Activated naive CD8-positive, alpha-beta T cell treated with anti-CD3 and anti-CD28 coated beads, Interleukin-2, amount 10 ng/mL, durations not matched to agents 7 days and 5 days (primary cell): ENCODE measurements at places on chromosomes 6 and 20. TPM values are rescaled to one million over a fixed set of nuclear protein-coding genes. Genes with fewer than 3 reads are reported as not detected.
A peak's percentile ranks its signal among the peaks of the same experiment; 100 is the strongest.

Gene VSTM2L
- total RNA-seq = not detected

Gene NKX2-2
- not detected for total RNA-seq

Gene SUMO4
- total RNA-seq = 9.5 TPM

Gene TTPAL
- 16.4 TPM for total RNA-seq

Gene PRSS35
- 0.28 TPM for total RNA-seq

Gene RALY
- total RNA-seq = 188 TPM

Gene VPS52
- total RNA-seq = 76.0 TPM

Gene OXT
- 0.68 TPM for total RNA-seq

Gene EYA4
- not detected for total RNA-seq

- peaks cover 2% of the 10 kb centered on the region for H3K4me1 ChIP-seq
- H3K27ac ChIP-seq = no peak overlapping the region
- no peak overlapping the region for H3K4me3 ChIP-seq
Measured at GRCh38 chr6:150680510-150680909, 80.8 kb downstream of the PLEKHG1 start.

DNA sequence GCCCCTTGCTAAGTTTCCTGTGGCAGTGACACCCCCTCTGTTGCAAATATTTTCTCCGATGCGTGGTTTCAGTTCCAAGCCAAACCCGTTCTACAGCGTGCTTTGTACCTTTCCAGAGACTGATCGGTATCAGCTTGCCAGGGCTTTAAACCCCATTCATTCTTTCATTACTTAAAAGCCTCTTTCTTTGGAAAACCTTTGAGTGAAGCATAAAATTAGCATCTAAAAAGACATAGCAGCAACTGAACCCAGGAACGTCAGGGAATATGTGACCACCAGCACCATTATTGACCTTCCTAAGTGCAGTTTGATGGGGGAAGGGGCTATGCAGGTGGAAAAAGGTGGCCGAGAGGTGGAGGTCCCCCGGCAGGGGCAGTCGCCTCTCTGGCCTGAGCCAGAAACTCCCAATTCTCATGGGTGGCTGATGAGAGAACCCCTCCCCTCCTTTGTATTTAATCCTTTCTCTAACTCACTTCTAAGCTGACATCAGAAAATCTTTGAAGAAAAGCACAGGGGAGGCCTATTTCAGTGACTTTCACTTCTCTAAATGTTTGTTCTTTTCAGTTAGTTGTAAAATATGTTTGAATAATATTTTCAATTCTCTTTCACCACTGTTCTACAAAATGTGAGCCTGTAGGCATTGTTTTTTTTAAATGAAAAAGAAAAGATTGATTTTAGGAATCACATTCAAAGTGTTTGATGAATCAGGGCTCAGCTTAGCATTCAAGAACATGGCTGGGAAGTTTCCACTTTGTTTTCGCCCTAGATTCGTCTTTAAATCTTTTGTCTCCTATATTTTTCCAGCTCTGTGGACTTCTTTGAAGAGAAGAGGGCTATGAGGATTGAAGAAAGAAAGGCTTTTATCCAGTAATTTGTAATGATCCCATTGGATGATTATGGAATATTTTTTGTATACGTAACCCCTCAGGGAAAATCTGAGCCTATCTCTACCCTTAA lies 89.2 kb downstream of the RSPH3 start:
- no peak for DNase-seq
- H3K4me3 ChIP-seq = peak overlapping the region; percentile 57
- H3K36me3 ChIP-seq = peaks cover 4% of the 10 kb centered on the region
- no peak overlapping the region for H3K27ac ChIP-seq
- no peaks in the 10 kb centered on the region for H3K27me3 ChIP-seq

DNA sequence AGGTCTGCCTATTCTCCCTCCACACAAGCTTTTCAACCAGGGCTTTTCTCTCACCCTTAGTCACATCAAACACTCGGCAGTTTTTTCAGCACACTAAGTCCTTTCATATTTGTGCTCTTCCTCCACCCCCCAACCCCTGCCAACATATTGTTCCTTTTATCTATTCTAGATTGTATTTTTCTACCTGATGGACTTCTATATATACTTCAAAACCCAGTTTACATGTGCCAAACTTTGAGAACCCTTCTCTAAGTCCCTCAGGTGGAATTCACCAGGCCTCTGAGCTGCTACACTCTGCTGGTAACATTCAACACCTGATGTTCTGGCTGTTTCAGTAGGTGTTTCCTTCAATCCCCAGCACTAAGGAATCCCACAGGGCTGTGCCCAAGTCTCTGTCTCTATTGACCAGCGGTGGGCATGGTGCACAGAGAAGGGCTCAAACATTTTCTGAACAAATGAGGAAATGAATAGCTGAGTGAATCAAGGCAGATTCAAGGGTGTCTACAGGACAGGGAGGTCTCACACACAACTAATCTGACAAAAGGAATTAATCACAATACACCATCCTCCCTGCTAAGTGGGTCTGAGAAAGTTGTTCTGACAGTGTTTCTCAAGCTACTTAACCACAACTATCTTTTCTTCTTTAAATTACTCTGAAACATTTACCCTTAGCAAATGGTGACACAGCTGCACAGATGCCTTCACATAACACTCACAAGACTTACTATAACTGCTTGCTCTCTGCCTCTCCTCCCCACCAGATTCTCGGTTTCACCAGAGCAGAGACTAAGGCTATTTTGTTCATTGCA lies 166.5 kb downstream of the TSHZ2 start:
- no peaks in the 10 kb centered on the region for H3K36me3 ChIP-seq
- no peak for DNase-seq
- H3K4me1 ChIP-seq = peaks cover 2% of the 10 kb centered on the region
- H3K4me3 ChIP-seq = no peak overlapping the region

- no peak overlapping the region for H3K4me3 ChIP-seq
- no peak overlapping the region for H3K27ac ChIP-seq
- H3K36me3 ChIP-seq = no peaks in the 10 kb centered on the region
- no peak for DNase-seq
- peaks cover 15% of the 10 kb centered on the region for H3K27me3 ChIP-seq
Measured at GRCh38 chr6:145006914-145007313, 721.8 kb downstream of the UTRN start.

GRCh38 chr6:46113370-46113769 lies 16.4 kb upstream of the ENPP4 start:
- no peak overlapping the region for H3K4me3 ChIP-seq
- H3K27me3 ChIP-seq = no peaks in the 10 kb centered on the region
- DNase-seq = no peak
- no peak overlapping the region for H3K27ac ChIP-seq
- peaks cover 2% of the 10 kb centered on the region for H3K4me1 ChIP-seq

DNA sequence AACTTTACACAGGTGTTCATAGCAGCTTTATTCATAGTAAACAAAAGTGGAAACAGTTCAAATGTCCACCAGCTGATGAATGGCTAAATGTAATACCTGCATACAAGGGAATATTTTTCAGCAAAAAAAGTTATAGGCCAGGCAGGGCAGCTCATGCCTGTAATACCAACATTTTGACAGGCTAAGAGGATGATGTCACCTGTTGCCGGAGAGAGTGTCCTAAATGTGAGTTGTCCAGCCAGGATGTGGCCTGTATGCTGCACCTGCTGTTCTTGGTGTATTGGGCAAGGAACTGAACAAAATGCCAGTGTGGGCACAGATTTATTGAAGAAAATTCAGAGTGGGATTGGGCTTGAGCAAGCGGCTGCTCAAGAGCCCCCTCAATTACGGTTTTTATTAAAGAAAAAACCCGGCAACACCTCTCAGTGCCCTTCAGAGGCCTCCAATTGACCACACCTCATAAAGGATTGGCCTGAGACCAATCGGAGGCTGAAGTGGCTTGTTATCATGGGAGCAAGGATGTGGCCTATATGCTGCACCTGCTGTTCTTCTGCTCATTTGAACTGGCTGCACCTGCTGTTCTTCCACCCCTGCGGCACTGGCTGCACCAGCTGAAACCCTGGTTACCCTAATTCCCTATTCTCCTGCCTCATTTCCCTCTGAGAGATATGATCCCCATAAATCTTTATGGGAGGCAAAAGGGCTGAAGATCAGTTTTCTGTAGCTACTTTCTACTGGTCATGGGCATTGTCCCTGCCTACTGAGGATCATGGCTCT lies 164.3 kb upstream of the PROKR2 start:
- H3K27ac ChIP-seq = no peak overlapping the region
- no peak overlapping the region for H3K4me3 ChIP-seq
- H3K27me3 ChIP-seq = no peaks in the 10 kb centered on the region
- H3K4me1 ChIP-seq = peaks cover 13% of the 10 kb centered on the region
- no peak for DNase-seq

- H3K4me3 ChIP-seq = no peak overlapping the region
- no peak overlapping the region for H3K27ac ChIP-seq
- no peaks in the 10 kb centered on the region for H3K27me3 ChIP-seq
- no peak for DNase-seq
Measured at GRCh38 chr6:136624347-136624746, 74.1 kb upstream of the MAP7 start.

GRCh38 chr6:80143419-80143937 lies 37.0 kb downstream of the BCKDHB start:
- no peak overlapping the region for H3K27ac ChIP-seq
- no peak overlapping the region for H3K4me3 ChIP-seq
- no peaks in the 10 kb centered on the region for H3K4me1 ChIP-seq
- no peaks in the 10 kb centered on the region for H3K27me3 ChIP-seq
- peaks cover 19% of the 10 kb centered on the region for H3K36me3 ChIP-seq

GRCh38 chr20:21029341-21029740 lies 76.8 kb downstream of the LINC00237 start:
- H3K27ac ChIP-seq = no peak overlapping the region
- no peak overlapping the region for H3K4me3 ChIP-seq

GRCh38 chr6:14207448-14207847 lies 89.9 kb downstream of the CD83 start:
- H3K27me3 ChIP-seq = peaks cover 2% of the 10 kb centered on the region
- H3K4me3 ChIP-seq = no peak overlapping the region
- DNase-seq = no peak
- H3K27ac ChIP-seq = no peak overlapping the region
- H3K36me3 ChIP-seq = no peaks in the 10 kb centered on the region
- H3K4me1 ChIP-seq = peaks cover 6% of the 10 kb centered on the region

GRCh38 chr6:105178110-105178509 lies 1.7 kb downstream of the POPDC3 start:
- DNase-seq = no peak
- peaks cover 62% of the 10 kb centered on the region for H3K27me3 ChIP-seq
- no peak overlapping the region for H3K27ac ChIP-seq

DNA sequence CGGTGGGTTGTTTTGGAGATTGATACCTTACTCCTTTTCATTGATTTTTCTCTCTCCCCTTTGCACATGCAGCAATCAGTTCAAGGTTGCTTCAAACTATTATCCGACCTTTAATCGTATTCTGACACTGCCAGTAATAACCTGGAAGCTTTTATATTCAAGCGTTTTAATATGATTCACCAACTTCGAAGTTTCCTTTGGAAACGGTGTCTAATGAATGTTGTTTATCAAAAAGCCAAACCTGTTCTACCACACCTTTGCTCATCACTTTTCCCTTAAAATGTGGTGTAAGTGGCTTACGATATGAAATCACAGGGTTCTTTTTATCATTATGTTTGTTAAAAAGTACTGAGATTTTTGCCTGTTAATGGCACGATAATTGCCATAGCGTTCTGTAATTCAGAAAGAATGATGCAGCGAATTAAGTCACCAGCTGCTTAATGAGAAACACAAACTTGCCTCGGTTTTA lies 660 bp downstream of the STXBP5 start:
- peaks cover 31% of the 10 kb centered on the region for H3K4me1 ChIP-seq
- no peaks in the 10 kb centered on the region for H3K27me3 ChIP-seq
- peaks cover 2% of the 10 kb centered on the region for H3K36me3 ChIP-seq
- H3K27ac ChIP-seq = peak overlapping the region; percentile 87
- no peak for DNase-seq
- peak overlapping the region; percentile 92 for H3K4me3 ChIP-seq

- H3K4me3 ChIP-seq = no peak overlapping the region
- peaks cover 7% of the 10 kb centered on the region for H3K36me3 ChIP-seq
- peaks cover 28% of the 10 kb centered on the region for H3K4me1 ChIP-seq
- DNase-seq = no peak
- H3K27me3 ChIP-seq = peaks cover 11% of the 10 kb centered on the region
Measured at GRCh38 chr20:40982415-40983145, 46.0 kb upstream of the TOP1 start.

- H3K4me1 ChIP-seq = no peaks in the 10 kb centered on the region
- H3K36me3 ChIP-seq = no peaks in the 10 kb centered on the region
- no peak for DNase-seq
- no peak overlapping the region for H3K27ac ChIP-seq
Measured at GRCh38 chr6:137550535-137550934, 56.3 kb upstream of the OLIG3 start.

GRCh38 chr20:15925376-15925775 lies 647.9 kb downstream of the KIF16B start:
- no peak for DNase-seq
- no peak overlapping the region for H3K4me3 ChIP-seq
- H3K36me3 ChIP-seq = no peaks in the 10 kb centered on the region
- H3K27me3 ChIP-seq = no peaks in the 10 kb centered on the region
- no peaks in the 10 kb centered on the region for H3K4me1 ChIP-seq

DNA sequence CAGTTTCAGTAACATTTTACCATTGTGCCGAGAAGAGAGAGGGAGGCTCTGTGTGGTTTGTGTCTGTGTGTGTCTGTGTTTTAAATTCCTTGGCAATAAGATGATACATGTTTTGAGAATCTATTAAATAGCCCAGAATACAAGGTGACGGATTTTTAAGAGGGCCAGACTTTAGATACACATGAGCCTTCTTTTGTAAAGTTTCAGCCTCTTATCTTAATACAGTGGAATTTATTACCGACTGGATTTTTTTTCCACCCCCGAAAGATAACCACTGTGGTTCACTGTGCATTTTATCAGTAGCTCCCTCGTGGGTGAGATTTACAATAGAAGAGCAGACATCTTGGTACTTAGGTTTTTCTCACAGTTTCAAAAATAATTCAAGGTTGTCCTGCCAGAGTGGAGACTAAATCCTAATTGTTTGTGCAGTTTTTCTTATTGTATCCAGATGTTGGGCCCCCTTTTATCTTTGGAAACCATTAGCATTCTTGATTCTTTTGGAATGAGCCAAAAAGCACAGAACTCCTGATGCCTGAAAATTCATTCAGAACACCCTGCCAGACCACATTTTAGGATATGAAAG lies 49.9 kb downstream of the STK4 start:
- peak overlapping the region; percentile 40 for H3K27ac ChIP-seq
- no peak for DNase-seq
- H3K4me3 ChIP-seq = no peak overlapping the region
- no peaks in the 10 kb centered on the region for H3K27me3 ChIP-seq
- peaks cover 23% of the 10 kb centered on the region for H3K4me1 ChIP-seq

DNA sequence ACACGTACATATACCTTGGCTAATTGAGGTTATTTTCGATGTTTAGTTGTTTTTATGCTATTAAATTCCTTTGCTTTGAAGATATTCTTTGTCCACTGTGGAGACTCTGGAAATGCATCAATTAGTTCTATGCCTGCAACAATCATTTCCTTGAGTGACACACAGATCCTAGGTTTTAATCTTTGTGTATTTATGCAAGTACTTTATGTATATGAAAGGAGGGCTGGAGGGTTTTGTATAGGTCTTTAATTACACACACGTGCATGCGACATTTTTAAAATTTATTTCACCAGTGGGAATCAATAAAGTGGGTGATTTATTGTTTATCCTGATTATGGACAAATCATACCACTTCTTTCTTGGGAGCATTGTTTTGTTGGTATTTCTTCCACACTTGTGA lies 57.3 kb downstream of the ZFAND3 start:
- H3K4me3 ChIP-seq = no peak overlapping the region
- H3K27me3 ChIP-seq = no peaks in the 10 kb centered on the region
- peaks cover 18% of the 10 kb centered on the region for H3K36me3 ChIP-seq

GRCh38 chr6:125357515-125358256 lies 55.9 kb upstream of the HDDC2 start:
- no peaks in the 10 kb centered on the region for H3K36me3 ChIP-seq
- H3K4me3 ChIP-seq = no peak overlapping the region
- peaks cover 29% of the 10 kb centered on the region for H3K27me3 ChIP-seq
- no peak overlapping the region for H3K27ac ChIP-seq
- no peak for DNase-seq
